ENCODE measurements at places on chromosomes 6 and 20. TPM values are rescaled to one million over a fixed set of nuclear protein-coding genes. Genes with fewer than 3 reads are reported as not detected.

DNA sequence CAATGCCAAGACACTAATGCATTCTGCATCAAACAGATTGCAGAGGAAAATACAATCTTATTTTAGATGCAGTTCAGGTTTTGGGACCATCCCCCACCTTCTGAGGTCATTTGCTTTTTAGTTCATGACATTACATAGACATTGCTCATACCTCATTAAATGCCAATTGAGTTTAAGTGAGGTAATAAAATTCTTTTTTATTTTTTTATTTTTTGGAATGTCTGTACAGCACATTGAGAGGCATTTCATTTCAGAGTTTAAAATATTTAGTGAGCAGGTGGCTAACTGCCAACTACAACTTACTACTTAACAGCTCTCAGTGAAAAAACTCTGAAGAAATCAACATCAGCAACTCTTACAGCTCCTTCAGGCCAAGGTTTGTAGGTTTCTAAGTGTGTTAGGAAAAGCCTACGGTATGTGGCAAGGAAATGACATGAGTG is 482.2 kb upstream of the RNF217 start:
- DNase-seq = no peak

DNA sequence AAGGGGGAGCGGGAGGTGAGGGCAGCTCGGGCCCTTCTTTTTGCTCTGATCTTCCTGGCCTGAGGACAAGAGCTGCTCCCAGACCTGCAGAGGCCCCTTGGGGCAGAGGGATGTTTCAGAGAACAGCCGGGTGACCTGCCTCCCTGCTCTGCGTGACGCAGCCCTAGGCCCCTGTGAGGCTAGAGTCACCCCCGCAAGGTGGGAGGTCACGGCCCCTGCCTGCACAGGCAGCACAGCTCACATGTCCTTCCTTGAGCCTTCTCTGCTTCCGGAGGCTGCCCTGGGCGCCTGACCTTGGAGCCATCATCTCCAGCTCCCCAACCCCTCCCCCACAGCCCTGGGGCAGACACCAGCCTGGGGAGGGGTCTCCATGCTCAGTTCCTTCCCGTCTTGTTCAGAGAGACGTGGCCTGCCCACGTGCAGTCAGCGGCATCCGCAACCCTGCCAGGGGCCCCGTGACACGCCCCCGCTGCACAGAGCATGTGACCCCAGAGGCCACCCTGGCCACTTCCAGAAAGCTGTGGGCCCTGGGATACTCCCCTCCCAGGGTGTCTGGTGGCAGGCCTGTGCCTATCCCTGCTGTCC is at the start of gene BIRC7:
TSS of gene BIRC7 (plus strand) at position 507 of the 585 bp plus-strand sequence. CDS start 192 bp downstream, outside the sequence.
- DNase-seq = no peak

DNA sequence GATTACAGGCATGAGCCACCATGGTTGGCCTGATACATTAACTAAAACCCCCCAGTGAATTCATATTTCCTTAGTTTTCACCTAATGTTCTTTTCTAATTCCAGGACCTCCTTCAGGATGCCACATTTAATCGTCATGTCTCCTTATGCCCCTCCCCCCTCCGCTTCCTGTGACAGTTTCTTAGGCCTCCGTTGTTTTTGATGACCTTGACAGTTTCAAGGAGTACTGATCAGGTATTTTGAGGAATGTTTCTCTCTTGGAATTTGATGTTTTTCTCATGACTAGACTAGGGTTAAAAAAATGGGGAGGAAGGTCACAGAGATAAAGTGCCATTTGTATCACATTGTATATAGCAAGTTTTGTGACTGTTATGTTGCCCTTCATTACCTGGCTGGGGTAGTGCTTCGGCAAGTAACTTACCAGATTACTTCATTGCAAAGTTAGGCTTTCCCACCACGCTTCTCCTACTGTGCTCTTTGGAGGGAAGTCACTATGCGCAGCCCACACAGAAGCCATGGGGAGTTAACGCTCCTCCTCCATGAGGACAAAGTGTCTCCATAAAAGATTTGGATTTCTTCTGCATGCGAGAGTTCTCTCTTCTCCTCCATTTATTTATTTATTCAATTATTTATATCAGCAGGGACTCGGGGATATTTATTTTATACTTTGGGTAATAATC is 99.5 kb downstream of the NCR2 start:
- DNase-seq = no peak

SIGLEC1 gene
- total RNA-seq = 0.14 TPM

Data from activated naive CD4-positive, alpha-beta T cell treated with anti-CD3 and anti-CD28 coated beads, Interleukin-2, amount 50 U/mL, for 72 hours (primary cell).